ENCODE measurements at places on chromosomes 6 and 20.

DNA sequence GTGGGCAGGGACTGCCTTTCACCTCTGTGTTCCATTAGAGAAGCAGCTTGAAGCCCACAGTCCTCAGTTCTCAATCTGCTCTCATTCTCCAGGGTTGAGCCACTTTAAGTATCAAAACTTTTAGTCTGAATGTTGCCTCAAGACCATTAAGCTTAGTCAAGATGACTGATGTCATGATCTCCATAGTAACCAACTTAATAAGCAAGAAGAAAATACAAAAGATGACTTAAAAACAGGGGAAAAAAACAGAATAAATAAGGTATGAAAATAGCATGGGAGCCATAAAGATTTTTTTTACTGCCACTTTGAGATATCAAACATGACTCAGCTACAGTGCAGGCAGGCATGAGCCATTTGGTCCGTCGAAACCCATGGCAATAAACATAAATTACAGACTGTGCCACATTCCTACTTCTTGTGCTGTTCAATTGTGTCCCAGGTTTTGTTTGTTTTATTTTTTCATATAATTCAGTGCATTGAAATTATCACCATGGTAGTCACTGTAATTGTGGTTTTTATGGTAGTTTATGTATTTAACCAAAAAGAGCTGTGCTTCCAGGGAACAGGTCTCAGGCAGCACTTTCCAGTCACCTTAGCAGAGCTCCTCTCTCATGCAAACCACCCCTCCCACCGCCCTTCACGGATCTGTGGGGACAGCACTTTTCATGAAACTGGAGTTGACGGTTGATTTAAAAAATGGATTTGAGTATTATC, 156.5 kb upstream of the INSM1 start:
- no peak for DNase-seq

DNA sequence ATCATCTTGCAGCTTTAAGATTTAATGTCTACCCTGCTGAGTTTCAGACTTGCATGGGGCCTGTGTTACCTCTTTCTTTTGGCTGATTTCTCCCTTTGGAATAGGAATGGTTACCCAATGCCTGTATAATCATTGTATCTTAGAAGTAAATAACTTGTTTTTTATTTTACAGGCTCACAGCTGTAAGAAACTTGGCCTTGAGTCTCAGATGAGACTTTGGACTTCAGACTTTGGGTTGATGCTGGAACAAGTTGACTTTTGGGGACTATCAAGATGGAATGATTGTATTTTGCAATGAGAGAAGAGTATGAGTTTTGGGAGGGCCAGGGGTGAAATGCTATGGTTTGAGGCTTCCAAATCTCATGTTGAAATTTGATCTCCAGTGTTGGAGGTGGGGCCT, 34.9 kb upstream of the CAP2 start:
- DNase-seq: no peak

GRCh38 chr6:157272866-157273755, 50.2 kb downstream of the TMEM242 start:
- no peak for DNase-seq

- peak; percentile 84 for DNase-seq
Observed at GRCh38 chr20:53578492-53579222, 15.0 kb downstream of the ZNF217 start.

DNA sequence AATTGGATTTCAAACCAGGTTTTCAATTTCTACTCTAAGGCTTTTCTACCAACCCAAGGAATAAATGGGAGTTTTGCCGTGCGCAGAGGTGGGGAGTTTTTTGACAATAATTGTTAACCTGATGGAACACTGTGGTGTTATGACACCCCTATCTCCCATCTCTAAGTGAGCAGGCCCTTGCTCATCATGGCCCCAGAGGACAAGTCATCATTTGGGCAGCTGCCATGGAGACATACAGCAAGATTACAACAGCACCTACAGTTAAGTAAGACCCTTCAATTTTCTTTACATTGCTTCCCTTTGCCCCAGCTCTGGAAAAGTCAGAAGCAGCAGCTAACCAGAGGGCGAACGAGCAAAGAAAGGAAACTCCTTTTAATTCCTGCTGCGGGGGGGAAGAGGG, 54.3 kb downstream of the ADGRF5 start:
- no peak for DNase-seq

DNA sequence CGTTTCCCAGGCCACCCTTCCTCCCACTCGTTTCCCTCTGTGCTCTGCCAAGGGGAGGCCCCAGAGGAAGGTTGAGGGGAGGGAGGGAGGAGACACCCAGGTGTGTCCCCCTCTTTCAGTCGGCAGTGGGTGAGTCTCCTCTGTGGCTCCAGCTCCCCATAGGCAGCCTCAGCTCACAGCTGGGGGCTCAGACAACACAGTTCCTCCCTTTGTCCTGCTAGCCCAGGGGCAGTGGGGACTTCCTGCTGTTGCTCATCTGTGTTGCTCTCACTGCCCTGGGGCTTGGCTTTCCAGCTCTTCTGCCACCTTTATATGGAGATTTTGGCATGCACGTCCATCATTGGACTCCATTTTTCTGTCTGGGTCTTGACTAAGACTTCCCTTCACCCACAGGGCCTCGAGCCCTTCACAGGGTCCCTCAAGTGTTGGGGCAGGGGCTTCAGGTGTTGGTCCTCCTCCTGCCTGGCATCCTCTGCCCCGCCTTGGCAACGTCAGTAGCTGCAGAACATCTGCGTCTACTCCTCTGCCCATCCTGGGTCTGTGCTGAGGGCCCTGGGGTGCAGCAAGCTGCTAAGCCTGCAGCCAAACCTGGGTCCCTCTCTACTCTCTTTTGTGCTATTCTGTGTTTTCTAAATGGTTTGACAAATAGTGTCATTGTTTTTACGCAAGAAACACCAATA, 190.6 kb upstream of the PMEPA1 start:
- no peak for DNase-seq

DNA sequence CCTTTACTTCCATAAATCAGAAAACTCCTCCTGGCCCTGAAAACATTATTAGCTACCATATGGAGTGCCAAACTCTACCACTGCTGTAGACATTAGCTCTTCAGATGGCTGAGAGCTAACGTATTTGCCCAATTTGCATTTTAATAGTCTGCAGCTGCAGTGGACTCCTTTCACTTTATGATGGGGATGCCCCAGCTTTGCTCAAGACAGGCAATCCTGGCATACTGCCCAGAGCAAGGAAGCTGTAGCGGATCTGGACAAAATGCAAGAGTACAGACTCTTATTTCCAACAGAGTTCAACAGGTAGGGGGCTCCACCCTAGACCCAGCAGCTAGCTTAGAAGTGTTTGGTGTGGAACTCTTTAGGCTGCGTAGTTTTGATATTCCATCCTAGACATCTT, 246.7 kb downstream of the FOXC1 start:
- no peak for DNase-seq

- DNase-seq: no peak
Observed at GRCh38 chr6:163459536-163459935, 45.0 kb downstream of the QKI start.

- no peak for DNase-seq
Observed at GRCh38 chr6:165556116-165556843, 106.8 kb downstream of the PDE10A start.

DNA sequence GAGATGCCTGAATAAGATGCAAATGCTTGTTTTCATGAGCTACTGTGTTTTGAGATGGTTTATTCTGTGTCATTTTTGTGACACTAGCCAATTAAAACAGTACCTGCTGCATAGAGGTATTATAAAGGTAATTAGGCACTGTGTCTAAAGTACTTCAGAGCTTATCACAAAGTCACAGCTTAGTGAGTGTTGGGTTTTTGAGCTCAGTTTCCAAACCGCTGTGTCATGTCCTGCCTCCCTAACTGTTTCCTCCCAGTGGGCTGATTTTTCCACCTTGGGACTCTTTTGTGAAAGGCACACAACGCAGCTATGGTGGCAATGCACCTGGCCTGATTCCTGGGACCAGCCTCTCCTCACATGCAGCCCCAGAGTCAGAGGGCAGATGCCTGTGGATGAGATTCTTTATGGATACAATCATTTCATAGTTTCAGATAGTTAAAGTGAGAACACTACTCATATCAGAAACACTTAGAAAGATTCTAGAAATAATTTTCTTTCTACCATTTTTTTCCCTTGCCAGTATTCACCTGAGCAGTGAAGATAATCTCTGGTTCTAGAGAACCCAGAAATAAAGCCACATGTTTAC, 41.3 kb upstream of the TAGAP start:
- no peak for DNase-seq

Data from bone marrow (tissue), 2 donors.